ENCODE measurements at places on chromosomes 6 and 20.

DNA sequence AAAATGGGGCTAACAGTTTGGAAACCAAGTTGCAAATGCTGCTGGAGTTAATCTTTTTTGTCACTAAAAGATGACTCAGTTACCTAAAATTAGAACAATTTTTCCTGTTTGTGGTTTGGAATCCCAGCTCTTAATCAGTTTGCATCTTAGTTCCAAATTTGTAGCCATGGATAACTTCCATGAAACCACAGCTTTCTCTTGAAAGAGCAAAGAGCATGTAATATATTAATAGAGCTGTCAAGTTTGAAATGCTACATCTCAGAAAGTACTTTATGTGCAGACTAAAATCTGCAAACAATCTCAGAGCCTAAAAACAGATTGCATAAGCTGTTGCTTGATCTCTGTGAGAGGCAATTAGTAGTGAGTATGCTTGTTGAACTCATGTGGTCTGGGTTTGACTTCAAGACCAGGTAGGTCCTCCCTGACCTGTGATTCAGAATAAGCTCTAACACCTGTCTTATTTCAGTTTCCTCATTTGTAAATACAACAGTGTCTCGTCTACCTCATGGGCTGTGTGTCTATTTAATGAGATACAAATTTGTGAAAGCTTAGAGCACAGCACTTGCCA lies 23.5 kb downstream of the DHX35 start:
- no peak for DNase-seq

DNA sequence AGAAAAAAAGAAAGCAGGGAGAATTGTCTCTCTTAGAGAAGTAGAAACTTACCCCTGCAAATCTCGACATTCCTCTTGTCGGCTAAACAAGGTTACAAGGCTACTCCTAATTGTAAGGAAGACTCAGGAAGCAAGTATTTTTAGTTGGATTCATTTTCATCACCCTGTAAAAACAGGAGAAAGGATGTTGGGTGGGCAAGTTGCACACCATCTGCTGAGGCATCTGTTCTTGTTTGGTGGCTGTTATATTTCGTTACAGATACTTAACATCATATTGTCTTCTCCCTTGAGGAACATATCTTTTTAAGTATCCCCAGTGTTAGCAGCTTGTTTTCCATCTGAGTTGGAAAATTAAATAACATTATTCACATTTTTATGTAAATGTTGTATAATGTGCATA lies 187.5 kb downstream of the PLCB4 start:
- no peak for DNase-seq

DNA sequence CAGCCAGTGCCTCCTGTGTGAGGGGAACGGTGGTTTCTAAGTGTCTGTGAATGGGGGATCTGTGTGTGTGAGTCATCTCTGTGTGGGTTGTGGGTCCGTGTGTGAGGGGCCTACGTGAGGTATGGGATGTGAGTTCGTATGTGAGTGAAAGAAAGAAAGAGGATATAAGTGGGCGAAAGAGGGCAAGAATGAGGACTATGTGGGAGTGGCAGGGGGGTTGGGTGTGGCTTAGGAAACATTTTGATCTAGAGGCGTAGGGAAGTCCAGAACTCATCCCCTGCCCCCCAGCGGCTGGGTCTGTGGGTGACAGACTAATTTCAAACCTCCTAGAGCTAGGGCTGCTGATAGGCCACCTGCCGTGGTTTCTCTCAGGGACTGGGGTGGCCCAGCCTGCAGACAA lies 35.5 kb downstream of the DHX35 start:
- DNase-seq: no peak

- no peak for DNase-seq
Observed at GRCh38 chr6:157585274-157586087, 204.5 kb downstream of the ZDHHC14 start.

DNA sequence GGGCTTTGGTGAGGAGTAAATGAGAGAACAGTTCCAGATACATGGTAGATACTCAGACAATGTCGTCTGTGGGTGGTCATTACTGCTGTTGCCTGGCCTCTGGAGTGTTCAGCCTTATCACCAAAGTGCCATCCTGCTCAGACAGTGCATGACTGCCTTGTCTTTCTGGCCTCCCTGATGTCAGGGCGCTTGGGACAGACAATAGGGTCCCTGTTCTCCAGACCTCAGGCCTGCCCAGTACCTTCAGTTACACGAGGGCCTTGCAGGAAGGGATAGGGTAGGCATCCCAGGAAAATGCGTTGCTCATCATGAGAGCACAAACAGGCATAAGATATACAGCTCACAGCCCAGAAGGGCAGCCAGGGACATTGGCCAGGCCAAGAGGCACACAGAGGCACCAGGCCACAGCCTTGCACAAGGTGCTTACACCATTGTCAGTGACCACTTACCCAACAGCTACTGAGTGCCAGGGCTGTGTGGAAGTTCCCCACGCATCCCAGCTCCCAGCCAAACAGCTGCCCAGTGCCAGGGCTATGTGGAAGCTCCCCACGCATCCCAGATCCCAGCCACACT lies 27.4 kb downstream of the BPIFB1 start:
- DNase-seq: no peak

DNA sequence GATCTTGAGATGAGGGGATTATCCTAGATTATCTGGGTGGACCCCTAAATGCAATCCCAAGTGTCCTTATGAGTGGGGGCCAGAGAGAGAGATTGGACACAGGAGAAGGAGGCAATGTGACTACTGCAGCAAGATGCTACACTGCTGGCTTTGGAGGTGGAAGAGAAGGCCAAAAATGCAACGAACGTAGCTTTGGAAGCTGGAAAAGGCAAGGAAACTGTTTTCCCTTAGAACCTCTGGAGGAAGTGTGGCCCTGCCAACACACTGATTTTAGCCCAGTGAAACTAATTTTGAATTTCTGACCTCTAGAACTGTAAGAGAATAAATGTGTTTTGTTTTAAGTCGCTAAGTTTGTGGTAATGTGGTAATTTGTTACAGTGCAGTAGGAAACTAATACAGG lies 15.7 kb downstream of the PPARD start:
- no peak for DNase-seq

GRCh38 chr20:25254571-25254970 lies 6.7 kb downstream of the PYGB start:
- DNase-seq: no peak

- no peak for DNase-seq
Observed at GRCh38 chr6:127458817-127459216, 372 bp downstream of the KIAA0408 start.

DNA sequence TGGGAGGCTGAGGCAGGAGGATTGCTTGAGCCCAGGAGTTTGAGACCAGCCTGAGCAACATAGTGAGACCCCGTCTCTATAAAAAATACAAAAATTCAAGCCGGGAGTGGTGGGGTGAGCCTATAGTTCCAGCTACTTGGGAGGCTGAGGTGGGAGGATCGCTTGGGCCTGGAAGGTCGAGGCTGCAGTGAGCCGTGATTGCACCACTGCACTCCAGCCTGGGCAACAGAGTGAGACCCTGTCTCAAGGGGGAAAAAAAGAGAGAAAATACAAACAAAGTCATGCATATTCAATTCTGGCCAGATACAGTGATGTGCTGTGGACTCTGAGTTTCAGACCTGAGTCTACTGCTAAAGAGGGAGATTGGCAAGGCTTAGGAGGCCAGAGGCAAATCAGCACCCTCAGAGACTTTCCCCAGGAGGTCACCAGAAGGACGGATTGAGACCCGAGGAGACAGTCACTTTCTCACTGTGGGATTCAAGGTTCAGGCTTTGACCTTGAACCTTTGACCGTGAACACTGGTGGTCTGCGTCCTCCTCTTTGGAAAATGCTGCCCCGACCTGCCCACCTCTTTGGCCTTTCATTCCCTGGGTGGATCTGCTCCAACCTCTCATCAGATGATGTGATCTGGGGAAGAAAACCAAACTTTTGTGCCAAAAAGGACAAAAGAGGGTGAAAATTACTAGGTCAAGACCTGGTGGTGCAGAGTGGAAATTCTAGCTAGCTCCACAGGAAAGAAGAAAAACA lies 31.2 kb downstream of the TGM2 start:
- DNase-seq: no peak

DNA sequence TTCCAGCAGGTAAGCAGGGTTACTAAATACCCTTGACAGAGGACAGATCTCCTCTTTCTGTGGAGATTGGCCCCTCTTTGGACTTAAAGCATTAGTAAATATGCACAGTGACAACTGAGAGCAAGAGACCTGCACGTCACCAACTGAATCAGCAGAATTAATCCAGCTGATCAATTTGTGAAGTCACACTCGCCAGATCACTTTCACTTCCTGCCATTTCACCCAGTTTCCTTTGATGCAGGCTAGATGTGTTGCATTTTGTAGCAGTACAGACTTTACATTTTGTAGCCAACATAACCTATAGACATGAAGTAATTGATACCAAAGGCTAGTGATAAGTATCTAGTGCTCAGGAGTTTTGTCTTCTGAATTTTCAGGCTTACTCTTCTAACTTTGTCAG lies 11.9 kb downstream of the SYNE1 start:
- no peak for DNase-seq

DNA sequence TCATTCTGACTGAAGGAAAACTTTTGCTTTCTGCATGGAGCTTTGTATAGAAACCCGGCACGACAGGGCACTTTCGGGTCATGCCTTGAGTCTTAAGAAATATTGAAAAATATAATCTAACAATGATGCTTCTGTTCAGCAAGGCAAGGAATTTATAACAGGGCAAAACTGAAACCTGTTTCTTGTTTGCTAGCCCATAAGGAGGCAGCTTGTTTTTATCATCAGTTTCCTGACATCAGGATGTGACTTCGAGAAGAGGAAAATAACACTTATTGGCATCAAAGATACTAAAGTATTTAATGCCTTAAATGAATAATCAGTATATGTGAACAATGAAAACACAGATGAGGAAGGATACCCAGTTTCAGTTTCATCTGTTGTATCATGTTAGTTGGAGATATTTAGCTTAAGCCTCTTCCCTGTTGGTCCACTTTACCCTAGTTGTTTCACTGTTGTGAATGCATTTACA lies 146.5 kb downstream of the CDKAL1 start:
- no peak for DNase-seq

GRCh38 chr20:35611482-35611881 lies 4.1 kb upstream of the SPAG4 start:
- no peak for DNase-seq

- DNase-seq: no peak
Observed at GRCh38 chr6:11194356-11195218, 37.9 kb downstream of the NEDD9 start.

GRCh38 chr20:50343125-50343489 lies 152.5 kb downstream of the CEBPB start:
- no peak for DNase-seq

- no peak for DNase-seq
Observed at GRCh38 chr6:37783856-37784584, 35.5 kb upstream of the ZFAND3 start.

DNA sequence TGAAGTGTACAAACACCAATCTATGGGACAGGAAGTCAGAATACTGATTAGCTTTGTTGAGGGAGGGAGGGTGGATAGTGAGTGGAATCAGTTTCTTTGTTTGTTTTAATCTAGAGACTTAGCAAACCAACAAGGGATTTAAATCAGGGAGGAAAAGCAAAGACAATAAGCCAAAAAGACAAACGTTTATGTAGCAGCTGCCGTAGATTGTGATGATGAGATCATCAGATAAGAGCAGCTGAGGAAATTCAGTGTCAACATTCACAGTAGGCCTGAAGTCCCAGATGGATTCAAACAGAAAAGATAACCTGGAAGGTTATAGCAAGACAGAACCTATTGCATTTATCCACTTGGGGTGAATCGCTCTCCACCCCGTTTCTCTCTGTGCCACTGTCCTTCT lies 104.9 kb upstream of the SYNDIG1 start:
- no peak for DNase-seq

DNA sequence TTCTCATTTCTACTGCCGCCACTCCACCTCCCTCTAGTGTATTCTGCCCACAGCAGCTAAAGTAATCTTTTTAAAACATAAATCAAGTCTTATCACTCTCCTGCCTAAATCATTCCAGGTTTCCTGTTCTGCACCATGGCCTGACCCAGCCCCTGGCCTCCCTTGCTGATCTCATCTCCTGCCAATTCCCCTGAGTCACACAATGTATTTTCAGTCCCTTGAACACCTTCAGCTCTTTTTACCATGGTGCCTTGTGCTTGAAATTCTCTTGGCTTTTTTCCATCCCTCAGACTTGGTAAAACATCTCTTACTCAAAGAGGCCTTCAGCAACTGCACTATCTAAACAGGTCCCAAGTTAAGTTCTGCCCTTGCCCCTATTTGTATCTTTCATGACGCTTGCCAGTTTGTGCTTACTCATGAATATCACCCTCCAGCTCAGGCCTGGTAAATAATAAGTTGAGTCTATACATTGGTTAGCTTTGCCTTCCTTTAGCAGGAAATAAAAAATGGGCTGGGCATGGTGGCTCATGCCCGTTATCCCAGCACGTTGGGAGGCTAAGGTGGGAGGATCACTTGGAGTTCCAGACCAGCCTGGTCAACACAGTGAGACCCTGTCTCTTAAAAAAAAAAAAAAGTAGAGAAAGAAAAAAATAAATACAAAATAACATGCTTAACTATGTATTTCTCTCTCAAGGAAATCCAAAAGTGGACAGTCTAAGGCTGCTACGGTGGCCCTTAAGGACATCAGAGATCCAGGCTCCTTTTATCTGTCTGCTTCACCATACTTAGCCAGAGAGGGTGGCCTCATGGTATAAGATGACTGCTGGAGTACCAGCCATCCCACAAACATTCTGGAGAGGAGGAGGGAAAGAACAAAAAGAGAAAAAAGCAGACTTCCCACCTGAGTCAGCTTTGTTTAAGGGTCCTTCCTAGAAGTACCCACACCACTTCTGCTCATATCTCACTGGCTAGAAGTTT lies 62.2 kb downstream of the ARFGEF2 start:
- DNase-seq: no peak

DNA sequence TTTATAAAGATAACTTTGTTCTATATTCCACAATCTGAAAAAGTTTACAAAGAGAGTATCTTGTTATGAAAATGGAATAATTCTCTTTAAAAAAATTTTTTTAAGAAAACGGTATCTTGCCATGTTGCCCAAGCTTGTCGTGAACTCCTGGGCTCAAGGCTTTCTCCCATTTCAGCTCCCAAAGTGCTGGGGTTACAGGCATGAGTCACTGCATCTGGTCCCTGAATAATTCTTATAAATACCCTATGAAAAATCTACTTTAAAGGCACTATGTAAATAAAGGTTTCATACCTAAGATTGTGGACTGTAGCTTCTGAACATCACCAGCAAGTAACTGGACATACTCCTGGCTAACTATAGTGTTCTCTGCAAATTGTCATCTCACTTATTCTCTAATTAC lies 60.3 kb downstream of the SAMD3 start:
- no peak for DNase-seq

DNA sequence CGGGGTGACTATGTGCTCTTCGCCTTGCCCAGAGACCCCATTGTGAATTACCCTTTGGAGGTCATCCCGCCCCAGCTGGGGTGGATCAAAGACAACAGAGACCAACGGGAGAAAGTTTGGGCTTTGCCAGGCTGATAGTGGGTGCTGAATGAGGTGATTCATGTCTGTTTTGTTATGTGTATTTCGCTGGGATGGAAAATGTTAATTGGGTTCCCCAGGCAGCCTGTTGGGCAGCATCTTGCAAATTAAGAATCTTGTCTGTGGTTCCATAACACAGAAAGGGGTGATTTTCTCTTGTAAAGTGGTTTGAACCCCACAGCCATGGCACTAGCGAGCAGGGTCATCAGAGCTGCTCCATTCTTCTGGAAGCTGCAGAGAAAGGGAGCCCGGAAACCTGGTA lies 63.1 kb upstream of the UNC93A start:
- peak; percentile 70 for DNase-seq
